ENCODE measurements at places on chromosomes 7 and 10. TPM values are rescaled to one million over a fixed set of nuclear protein-coding genes. Genes with fewer than 3 reads are reported as not detected.

GRCh38 chr10:31557854-31558253 is 238.8 kb downstream of the ZEB1 start:
- DNase-seq, result no peak

DNA sequence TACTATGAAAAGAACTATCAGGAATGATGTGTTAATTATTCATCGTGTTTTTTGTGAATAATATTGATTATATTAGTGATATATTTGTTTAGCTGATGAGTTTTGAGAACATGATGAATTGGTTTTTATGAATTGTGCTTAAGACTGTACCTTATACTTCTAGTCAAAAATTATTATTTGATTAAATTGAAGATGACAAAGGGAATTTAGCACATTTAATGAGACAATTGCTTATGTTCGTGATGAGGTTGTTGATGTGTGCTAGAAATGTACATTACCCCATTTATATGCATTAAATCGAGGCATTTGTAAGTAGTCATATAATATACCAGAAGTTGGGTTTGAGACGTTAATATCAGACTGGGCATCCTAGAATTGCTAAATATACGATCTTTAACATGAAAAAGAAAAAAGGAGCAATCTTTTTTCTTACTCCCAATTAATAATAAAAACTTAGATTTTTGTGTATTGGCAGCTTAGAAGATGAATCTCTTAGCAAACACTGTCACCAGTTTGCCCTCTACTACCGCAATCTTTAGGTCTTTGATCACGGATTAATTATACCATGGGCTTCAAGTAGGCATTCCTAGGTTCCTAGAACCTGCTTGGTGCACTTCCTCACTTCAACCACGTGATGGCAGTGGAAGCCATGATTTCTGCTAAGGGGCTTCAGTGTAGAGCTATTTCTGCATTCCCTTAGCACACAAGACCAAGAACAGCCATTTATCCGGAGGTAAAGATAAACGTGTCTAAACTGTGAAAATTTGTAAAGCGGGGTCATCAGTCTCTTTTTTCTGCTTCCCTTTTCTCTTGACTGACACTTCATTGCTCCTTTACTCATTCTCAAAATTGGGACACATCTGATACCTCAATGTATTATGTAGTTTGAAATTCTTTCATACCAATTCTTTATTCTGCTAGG is 1.6 kb downstream of the KLHDC10 start:
- peak; percentile 57 for DNase-seq

The OR2A5 gene
- not detected for total RNA-seq

The SFMBT2 gene
- total RNA-seq, result 10.9 TPM

The STN1 gene
- total RNA-seq, result 13.9 TPM

GRCh38 chr10:69656742-69657269 is 26.8 kb downstream of the FAM241B start:
- no peak for DNase-seq

The AGAP6 gene
- total RNA-seq, result 16.8 TPM

GRCh38 chr7:102934701-102935100 is 21.9 kb downstream of the LRRC17 start:
- DNase-seq, result no peak

- DNase-seq, result no peak
Observed at GRCh38 chr10:128744811-128745305, 618.6 kb upstream of the MKI67 start.

GRCh38 chr10:13492493-13493180 is 36.2 kb downstream of the BEND7 start:
- no peak for DNase-seq

The IFIT2 gene
- 0.07 TPM for total RNA-seq

DNA sequence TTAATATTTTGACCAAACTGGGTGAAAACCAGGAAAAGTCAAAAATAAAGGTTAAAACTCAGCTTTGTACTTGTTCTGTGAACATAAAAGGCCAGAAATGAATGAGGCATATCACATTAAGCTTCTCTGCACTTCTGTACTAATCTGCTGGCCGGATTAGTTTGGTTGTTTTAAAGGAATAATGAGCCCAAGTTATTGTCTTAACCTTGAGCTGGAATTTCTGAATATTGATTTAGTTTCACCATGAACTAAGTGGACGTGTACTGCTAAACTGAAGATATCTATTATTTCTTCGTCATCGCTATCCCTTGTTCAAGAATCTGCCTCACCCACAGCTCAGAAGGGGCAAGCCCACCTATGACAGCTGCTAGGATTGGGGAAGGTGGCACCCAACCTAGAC is 101.1 kb upstream of the FRMD4A start:
- no peak for DNase-seq

The FOXK1 gene
- total RNA-seq, result 17.1 TPM
